Right kidney (tissue), 9 donors: ENCODE measurements at places on chromosomes 5 and 9.

GRCh38 chr5:129569295-129569694 lies 109.2 kb downstream of the ADAMTS19 start:
- no peak for DNase-seq

DNA sequence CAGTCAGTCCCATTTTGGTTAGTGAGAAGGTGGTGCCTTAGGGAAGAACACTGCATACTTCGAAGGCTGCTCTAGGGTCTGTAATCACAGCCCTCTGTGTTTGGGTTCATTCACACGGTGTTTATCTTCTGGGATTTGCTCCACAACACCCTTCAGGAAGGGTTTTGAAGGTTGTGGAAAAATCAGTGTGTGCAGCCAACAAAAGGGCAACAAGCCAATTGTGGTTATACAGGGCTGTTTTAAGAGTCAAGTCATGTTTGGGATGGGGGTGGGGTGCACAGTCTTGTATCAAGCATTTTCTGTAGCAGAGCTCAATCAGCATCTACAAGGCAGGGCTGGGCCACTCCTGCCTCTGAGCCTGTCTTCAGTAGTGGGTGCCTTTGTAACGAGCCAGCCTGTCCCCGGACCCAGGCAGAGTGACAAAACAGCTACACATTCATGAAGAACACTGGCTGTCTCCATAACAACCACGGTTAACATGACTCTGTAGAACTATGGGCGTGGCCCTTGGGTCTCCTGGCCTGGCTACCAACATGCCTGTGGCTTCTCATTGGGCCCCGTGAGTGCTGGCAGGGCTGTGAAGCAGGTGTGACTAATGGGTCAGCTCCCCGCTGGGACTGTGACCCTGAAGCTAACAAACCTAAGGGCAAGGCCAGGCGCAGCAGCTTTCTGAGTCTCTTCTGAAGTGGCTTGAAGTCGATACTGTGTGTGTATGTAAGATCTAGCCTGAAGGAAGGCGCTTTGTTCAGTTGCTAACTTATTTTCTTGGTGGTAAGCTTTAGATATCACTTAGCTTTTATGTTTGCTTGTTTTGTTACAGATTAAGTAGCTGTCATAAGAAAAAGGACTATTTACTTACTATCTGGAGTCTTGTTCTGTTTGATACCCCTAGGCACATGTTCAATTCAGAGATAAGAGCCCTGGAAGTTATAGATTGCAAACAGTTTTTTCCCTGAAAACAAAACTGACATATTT lies 27.9 kb upstream of the GOLM1 start:
- DNase-seq = peak; percentile 53

GRCh38 chr9:100505564-100506159 lies 32.7 kb downstream of the TMEFF1 start:
- DNase-seq = no peak

DNA sequence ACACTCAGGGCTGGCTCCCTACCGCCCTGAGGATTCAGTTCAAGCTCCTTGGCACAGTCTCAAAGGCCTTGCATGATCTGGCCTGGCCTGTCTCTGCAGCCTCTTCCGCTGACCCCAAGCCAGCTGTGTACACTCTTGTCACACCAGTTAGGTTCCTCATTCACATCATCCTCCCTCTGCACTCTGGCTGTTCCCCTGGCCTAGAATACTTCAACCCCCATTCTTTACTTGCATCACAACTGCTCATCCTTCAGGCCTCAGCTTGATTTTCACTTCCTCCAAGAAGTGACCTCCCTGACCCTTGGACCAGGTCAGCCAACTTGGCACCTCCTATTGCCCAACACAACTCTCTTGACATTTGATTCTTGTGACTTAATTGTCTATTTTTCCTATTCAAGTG lies 18.9 kb upstream of the PFDN1 start:
- DNase-seq = no peak

DNA sequence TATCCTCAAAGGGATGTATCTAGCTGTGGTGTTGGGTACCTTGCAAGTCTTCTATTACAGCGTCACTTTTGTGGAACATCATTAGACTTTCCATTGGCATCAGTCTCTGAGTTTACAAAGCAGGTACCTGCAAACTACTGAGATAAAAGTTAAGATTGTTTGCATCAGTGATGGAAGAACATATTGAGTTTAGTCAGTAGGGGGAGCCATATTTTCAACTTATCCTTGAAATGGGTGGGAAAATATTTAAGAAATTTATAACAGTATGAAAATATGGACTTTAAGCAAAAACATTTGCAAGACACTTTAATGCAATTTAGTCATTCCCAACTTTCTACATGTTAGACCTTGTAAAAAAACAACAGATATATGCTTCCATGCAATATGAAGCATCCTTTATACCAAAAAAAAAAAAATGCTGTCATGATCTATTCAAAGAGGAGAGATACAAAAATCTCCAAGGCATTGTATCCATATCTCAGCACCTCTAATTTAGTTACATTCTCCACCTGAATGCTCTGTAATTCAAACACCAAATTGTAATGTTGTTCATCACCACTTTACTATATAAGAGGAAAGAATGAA lies 98.6 kb upstream of the ADAMTS19 start:
- DNase-seq = no peak

GRCh38 chr9:88497224-88497623 lies 37.8 kb upstream of the NXNL2 start:
- DNase-seq = no peak

GRCh38 chr5:120017513-120017912 lies 388.2 kb downstream of the FAM170A start:
- no peak for DNase-seq

DNA sequence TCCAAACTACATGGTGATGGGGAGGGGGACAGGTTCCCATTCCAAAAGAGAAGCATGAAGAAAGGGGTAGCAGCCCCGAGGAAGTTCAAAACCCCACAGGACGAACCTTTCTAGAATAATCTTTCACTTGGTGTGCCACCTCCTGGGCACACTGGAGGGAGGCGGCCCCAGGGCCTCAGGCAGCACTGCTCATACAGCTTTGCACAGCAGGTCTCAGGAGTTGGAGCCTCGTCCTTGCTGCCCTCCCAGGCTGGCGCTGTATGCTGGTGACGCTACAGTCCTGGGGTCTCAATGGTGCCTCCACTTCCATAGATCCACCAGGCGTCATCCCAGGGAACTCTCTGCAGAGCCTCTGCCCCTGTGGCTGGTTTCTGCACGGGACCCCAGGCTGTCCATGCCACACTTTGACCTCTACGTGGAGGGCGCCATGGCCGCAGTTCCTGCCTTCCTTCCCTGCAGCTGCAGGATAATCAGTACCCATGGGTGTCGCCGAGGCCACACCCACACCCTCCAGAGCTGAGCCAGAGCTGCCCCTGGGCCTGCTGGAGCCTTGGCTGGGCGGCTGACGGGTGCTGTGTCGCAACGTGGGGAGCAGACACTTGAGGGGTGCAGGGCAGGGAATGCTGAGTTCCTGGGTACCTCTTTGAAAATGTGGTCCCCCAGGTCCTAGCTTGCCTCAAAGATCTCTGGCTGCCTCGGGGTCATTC lies 95.3 kb downstream of the COL5A1 start:
- no peak for DNase-seq
